Activated CD8-positive, alpha-beta memory T cell treated with anti-CD3 and anti-CD28 coated beads, Interleukin-2, amount 10 ng/mL, durations not matched to agents 7 days and 5 days (primary cell): ENCODE measurements at places on chromosomes 5 and 9.

- no peak for DNase-seq
These were observed 33.7 kb downstream of the ZNF462 start for GRCh38 chr9:106896695-106897094.

- DNase-seq: no peak
These were observed 28.2 kb downstream of the PRELID2 start for GRCh38 chr5:145806923-145807322.

- DNase-seq: no peak
These were observed 664.2 kb upstream of the ZNF608 start for GRCh38 chr5:125410537-125411070.

DNA sequence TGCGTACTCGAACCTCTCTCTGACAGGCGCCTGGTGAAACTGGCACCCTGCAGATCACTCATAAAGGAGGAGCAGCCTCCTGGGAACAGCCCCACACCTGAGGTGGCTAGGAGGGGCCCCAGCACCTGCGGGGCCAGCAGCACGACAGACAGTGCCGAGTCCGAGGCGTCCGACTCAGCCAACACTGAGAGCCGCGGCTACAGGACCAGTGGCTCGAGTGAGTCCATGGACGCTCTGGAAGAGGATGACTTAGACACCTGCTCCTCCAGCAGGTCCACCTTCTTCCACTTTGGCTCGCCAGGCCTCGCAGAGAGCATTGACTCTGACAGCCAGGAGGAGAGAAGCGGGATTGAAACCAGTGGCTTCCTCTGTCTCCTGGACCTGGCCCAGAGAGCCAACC is 13.5 kb upstream of the TRMT10B start:
- no peak for DNase-seq

DNA sequence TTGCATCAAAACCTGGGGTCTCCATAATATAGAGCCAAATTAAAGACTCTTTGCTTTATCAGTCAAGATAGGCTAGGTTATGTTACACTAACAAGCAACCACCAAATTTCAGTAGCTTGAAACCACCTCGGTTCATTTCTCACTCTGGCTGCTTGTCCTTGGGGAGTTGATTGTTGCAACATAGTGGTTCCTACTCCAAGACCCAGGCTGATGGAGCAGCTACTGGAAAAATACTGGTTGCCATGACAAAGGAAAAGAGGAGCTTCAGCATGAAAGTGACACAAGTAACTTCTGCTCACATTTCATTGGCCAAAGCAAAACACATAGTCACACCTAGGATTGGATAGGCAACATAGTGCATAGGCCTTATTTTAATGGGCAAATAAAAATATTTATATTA is 18.5 kb upstream of the RCL1 start:
- DNase-seq: no peak

GRCh38 chr9:83006378-83006777 is 56.6 kb downstream of the RASEF start:
- DNase-seq: no peak

- no peak for DNase-seq
These were observed 158.1 kb downstream of the SLC25A46 start for GRCh38 chr5:110896901-110897300.

- DNase-seq: no peak
These were observed 598.3 kb upstream of the FAM174A start for GRCh38 chr5:99936911-99937310.

DNA sequence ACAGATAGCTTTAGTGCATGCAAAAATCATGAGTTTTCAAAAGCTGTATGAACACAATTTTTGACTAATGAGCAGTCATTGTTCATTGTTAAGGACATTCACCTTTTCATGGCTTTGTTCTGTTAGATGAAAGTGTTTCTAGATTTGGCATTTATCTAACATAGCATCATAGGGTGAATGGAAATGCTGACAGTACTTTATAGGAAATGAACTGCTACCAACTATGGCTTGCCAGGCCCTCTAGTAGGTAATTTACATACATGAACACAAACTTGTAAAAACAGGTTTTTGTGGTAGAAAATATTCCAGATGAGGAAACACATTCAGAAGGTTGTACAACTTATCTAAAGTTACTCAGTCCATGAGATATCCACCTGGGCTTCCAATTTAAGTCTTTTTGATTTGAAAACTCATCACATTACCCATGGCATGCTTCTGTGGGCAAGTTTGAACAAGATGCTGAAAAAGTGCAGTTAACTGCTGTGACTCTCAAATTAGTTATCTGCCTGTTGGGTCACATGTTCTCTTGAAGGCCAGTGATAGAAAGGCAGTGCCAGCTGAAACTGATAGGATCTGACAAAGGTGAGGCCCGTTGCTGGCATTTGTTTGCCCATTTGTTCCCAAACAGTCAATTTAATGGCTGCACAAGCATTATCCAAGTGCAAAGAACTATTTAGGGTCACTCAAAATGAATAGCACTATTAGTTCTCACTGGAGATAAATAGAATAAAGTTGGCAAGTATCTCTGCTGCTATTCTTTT is 399.1 kb downstream of the MAN2A1 start:
- DNase-seq: no peak

DNA sequence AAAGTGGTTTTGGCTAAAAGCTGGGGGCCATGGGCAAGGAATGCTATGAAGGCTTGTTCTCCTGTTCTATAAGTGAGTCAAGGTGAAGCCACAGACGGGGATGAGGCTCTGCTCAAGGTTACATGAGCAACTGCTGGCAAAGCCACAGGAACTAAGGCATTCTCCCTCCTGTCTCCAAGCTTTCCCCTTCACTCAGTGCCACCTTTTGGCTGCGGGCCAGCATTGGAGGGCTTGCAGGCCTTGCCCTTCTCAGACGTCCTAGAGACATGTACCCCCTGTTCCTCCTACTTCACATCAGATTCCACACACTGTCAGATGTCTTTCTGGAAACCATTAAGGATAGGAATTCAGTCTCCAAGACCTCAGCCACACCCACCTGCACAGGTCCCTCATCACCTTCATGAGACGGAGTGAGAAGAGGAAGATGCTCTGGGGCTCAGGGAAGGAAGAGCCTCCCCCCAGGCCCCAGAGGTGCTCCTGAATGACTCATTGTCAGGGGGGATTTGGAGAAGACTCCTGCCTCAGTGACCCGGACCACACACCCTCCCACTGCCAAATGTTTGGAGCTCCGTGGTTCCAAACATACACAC is 20.5 kb upstream of the MEIKIN start:
- no peak for DNase-seq

GRCh38 chr5:90356176-90356575 is 53.4 kb downstream of the CETN3 start:
- DNase-seq: no peak

GRCh38 chr5:152259702-152260101 is 145.4 kb downstream of the NMUR2 start:
- no peak for DNase-seq

- DNase-seq: peak; percentile 33
These were observed 5.9 kb downstream of the MED10 start for GRCh38 chr5:6372251-6373080.

- no peak for DNase-seq
These were observed 13.0 kb downstream of the SMIM3 start for GRCh38 chr5:150791536-150791935.

- no peak for DNase-seq
These were observed 26.7 kb upstream of the ZNF300 start for GRCh38 chr5:150931368-150931965.

DNA sequence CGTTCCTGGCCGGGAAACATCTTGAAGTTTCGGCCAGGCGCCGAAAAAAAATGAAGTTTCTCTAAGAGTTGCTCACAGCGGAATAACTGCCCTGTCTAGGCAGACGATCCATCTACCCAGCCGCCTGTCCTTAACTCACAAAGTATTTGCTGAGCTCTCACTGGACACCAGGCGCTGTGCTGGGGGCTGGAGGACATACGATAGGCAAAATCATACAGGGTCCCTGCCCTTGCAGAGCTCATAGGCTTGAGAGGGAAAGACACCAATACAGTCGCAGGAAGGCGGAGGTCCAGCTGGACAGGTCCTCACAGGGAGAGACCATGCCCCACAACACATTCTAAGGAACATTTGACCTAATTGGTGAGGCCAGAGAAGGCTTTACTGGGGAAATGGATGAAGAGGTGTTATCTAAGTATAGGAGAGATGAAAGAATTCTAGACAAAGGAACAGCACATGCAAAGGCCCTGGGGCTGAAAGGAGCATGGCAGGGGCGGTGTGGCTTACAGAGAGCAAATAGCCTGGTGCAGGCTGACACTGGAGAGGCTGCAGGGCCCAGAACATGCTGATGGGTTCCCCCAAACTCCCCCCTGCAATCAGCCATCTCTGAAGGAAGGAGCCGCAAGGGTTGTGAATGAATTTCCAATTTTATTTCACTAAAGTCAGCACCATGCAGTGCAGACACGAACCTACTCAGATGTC is 2.0 kb upstream of the MXD3 start:
- DNase-seq: no peak

- peak; percentile 86 for DNase-seq
These were observed 35.8 kb upstream of the LCP2 start for GRCh38 chr5:170333161-170333910.

DNA sequence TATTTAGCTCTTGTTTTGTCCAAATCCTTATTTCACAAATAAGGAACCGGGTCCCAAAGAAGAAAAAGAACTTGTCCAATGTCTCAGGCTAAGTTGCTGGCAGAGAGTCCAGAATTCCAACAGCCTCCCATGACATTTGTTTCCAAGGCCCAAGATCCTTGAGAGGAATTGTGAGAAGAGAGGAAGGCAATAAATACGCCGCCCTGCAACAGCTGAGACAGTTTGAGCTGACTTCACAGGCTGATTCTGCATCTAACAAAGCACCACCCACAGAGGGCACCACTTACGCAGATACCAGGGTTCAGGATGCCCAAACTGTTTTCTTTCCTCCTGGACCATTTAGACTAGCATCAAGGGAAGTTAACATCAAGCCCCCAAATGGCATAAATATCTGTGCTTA is 211.3 kb downstream of the FAM114A2 start:
- no peak for DNase-seq

DNA sequence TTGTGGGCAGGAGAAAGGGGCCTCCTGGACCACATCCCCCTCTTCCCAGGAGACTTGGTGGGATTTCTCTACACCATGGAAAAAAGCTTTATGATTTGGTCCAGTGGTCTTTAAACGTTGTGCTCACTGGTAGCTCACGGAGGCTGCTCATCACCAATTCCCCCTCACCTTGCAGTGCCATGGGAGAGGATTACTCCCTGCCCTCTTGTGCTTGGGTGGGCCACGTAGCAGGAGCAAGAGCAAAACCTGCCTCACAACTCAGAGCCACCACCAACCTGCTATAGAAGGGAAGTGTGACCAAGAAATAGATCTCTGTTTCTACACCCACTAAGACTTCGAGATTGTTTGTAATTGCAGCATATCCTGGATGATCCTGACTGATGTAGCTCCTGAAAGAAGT is 42.2 kb upstream of the N4BP3 start:
- DNase-seq: no peak
